HuH-7.5 (cell line): ENCODE measurements at places on chromosomes 11 and 22.

GRCh38 chr11:30545507-30545906 lies 40.6 kb downstream of the MPPED2 start:
- peak; percentile 27 for DNase-seq

- no peak for DNase-seq
These were observed 79.8 kb upstream of the SC5D start for GRCh38 chr11:121212536-121213361.

- DNase-seq = no peak
These were observed 107.4 kb downstream of the CACNA1I start for GRCh38 chr22:39677967-39678366.

DNA sequence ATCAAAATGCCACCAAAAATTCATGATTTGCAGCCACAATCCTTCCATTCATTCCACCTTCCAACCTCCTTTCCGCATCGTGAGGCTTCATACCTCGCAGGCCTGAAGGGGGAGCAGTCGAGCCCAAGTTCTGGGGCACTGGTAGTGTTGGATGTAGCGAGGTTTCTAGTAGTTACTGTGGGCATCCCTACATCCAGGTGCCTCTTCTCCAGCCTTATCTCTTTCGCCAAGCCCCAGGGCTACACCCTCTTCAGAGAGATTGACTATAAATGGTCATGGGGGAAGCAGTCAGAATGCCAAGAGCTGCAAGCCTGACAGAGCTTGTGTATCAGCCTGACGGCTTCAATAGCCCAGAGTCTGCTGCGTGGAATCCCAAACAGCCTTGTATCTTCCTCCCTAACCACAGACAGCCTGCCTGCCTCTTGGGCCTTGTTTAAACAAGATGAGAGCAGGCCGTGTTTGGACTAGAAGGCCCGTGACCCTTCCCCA lies 28.9 kb downstream of the CLMP start:
- no peak for DNase-seq

GRCh38 chr22:48866906-48867681 lies 960.6 kb downstream of the BRD1 start:
- DNase-seq = no peak

GRCh38 chr11:76107971-76108370 lies 98.3 kb downstream of the WNT11 start:
- DNase-seq = no peak

DNA sequence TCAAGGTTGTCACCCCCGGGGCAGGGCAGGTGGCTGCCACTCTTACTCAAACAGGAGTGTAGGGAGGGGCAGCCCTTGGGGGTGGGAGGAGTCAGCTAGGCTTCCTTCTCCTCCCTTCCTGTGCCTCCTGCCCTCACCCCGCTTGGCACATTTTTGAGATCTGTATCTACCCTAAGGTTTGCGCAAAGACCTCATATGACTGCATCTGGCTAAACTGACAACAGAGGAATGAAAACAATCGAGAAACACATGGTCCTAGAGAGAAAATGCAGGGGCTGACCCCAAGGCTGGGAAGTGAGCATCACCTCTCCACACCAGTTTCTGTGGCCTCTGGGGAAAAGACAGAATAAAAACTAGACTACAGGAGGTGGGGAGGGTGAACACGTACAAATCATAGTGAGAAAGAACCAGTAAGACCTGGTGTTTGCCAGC lies 28.1 kb downstream of the IGSF9B start:
- DNase-seq = no peak

DNA sequence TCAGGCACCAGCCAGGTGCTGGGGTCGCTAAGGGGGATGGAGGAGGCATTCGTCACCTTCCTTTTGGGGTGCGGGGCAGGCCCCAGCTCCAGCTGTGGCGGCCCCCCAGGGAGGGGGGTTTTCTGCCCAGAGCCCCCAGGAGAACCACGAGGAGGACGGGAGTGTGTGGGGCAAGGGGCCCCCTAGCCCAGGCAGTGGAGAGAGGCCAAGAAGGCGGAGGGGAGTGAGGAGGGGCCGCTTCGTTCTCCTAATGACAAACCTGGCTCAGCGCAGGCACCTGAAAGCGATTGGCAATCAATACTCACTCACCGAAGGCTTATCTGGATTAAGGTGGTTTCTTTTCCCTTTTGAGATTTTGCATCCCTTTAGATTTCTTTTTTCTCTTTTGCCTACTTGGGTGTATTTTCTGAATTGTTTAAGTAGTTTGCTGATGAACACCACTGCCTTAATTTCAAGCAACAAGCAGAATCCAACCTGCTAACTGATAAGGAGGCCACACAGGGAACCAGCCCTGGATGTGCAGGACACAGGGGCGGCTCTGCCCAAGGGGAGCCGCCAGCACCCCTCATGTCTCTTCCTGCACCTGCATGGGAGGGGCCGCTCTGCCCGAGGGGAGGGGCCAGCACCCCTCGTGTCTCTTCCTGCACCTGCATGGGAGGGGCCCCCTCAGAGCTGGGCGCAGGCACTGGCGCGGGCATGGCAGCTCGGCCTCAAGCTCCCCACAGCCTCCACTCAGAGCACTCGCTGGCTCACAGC lies 122.3 kb downstream of the BRD1 start:
- no peak for DNase-seq

DNA sequence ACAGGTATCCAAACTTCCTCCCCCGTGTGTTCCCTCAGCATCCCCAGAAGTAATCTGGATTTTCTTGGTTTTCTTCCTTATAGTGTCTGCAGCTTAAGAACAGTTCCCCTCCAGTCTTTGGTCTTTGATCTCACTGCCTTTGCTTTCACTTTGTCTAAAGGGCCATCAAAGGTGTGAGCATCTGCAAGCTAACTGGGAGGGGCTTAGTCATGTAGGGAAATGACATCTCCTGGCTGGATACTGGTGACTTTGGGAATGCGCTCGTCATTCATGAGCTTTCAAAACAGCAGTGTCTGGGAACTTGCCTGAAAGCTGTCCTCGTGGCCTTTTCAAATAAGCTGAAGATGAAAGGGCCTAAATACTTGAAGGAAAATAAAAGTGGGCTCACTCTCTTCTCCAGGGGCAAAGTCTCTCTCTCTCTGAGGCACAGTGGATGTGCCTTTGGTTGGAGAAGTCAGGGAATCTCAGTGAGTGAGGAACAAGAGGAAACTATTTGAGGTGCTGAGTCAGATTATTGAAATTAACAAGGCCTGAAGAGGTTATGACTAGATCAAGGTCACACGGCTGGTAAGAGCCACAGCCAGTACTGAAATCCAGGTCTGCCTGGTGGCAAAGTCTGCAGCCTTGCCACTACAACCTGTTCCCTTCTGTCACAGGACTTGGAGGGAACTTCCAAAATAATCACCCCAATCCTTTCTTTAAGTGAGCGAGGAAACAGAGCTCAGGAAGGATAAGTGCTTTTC lies 45.6 kb upstream of the TENM4 start:
- DNase-seq = no peak

- DNase-seq = no peak
These were observed 308.7 kb upstream of the ZC3H12C start for GRCh38 chr11:109784536-109784935.

DNA sequence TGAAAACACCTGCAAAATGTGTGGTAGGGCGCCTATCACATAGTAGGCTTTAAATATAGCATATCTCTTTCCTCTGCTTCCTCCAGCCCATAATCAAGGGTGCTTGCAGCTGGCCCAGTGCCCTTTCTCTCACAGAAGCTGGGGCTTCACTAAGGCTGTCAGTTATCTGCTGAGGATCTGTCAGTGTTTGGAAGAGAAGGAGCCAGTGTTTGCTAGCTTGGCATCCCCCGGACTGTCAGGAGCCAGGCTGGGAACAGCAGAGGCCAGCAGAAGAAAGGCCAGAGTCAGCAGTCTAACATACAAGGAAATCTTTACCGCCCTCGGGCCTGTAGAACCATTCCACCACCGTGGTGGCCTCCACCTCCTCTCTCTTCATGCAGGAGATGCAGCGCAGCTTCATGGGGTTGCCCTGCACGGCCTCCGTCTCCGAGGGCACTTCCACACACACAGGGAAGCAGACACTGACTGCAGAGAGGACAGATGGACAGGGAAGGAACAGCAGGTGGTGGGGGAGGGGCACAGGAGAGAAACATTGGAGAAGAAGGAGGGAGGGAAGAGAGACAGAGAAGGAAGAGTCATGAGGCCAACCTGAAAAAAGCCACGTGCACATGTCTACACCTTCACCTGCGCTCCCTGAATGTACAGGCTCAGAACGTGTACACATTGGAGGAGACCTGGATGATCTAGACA lies 9.0 kb downstream of the SCN3B start:
- no peak for DNase-seq

- no peak for DNase-seq
These were observed 35.9 kb upstream of the GRAMD4 start for GRCh38 chr22:46584081-46584921.

GRCh38 chr11:121929581-121929980 lies 186.4 kb downstream of the BLID start:
- no peak for DNase-seq

DNA sequence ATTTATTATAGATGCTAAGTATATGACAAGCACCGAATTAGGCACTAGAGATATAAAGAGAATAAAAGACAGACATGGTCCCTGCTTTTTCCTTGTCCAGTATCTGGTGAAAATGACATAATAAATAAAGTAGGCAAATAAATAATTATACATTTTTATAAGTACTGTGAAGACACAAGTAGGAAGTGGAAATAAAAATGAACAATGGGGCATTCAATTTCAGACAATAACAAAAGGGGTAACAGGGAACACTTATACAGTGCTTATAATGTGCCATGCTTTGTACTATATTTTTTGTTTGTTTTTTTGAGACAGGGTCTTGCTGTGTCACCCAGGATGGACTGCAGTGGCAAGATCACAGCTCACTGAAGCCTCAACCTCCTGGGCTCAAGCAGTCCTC lies 4.3 kb downstream of the KBTBD3 start:
- no peak for DNase-seq

DNA sequence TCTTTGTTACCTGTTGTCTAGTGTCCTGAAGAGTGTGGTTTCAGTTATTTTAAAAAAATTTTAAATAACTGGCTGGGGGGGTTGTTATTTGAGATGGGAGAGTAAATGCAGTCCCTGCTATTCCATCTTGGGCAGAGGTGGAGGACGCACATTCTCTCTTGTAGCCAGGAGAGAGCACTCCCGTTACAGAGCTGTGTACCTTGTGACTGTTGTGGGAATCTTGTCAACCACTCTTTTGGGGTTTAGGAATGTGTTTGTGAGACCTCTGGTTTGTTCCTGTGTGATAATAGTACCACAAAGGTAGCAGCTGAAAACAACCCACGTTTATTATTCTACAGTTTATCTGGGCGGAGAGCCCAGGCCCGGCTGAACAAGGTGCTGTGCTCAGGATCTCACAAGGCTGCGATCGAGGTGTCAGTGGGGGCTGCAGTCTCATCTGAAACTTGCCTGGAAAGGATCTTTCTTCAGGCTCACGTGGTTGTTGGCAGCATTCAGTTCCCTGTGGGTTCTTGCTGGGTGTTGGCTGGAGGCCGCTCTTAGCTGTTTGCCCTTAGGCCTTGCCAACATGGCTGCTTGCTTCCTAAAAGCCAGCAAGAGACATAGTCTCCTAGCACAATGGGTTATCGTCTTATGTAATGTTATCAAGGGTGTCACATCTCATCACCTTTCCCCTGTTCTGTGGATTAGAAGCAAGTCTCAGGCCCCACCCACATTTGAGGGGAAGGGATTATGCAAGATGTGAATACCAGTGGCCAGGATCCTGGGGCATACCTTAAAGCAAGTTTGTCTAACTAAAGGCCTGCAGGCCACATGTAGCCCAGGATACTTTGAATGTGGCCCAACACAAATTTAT lies 20.6 kb downstream of the IGHMBP2 start:
- no peak for DNase-seq

- no peak for DNase-seq
These were observed 125.3 kb downstream of the FEZ1 start for GRCh38 chr11:125370561-125371389.

DNA sequence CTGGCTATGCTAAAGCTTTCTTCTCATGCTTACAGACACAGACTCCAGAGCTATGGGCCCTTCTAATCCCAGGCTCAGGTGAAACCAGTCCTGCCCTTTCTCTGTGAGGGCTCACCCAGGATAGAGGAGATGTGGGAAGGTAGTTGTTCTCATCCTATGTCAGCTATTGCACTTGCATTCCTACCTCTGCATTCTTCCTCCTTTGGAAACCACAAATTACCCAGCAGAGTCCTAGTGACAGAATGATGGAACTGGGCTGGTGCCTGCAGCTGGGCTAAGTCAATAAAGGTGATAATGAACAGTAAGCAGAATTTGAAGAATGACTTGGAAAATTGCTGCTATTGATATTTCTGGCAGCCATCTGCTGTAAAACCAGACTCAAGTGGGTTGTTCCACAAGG lies 560.0 kb downstream of the TMEM135 start:
- no peak for DNase-seq

DNA sequence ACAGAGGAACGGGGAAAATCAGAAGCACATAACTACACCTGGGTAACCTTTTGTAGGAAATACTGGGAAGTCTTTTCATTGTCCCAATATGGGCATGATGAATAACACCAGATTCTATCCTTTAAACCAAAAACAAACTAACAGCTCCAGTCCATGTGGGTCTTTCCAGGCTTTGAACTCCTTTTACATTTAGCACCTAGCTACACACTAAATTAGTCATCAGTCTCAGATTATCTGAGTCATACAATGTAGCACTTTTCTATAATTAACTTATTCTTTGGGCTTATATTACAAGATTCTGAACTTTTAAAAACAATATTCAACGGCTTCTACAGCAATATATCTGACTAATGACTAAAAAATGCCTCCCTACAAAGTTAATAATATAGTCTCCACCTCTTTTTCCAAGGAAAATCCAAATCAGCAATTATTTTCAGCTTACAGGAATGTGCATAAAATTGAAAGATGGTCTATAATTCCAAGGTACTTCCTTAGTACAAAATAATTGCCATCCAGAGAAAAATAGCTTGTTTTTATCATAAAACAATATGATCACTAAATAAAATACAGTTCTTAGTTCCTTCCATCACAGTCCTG lies 26.3 kb downstream of the STK33 start:
- no peak for DNase-seq

DNA sequence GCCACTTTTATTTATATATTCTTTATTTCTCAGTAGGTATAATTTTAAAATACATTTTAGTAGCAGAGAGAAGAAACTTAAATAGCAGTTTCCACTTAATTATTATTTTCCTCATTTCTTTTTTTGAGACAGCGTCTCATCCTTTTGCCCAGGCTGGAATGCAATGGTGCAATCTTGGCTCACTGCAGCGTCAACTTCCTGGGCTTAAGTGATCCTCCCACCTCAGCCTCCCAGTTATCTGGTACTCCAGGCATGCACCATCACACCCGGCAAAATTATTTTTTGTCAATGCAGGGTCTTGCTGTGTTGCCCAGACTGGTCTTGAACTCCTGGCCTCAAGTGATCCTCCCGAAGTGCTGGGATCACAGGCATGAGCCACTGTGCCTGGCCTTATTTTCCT lies 38.3 kb downstream of the ATG13 start:
- DNase-seq = no peak

- DNase-seq = no peak
These were observed 9.0 kb upstream of the MMP7 start for GRCh38 chr11:102539567-102539966.
